ENCODE measurements at places on chromosomes 12 and 14. TPM values are rescaled to one million over a fixed set of nuclear protein-coding genes. Genes with fewer than 3 reads are reported as not detected.

Gene PRB2
- not detected for total RNA-seq

Gene TAS2R7
- total RNA-seq = not detected

Gene RNF212B
- not detected for total RNA-seq

Gene EIF2S3B
- 0.45 TPM for total RNA-seq

Gene MMP19
- not detected for total RNA-seq

Gene PHLDA1
- total RNA-seq = 62.0 TPM

Gene ERP27
- total RNA-seq = 3.7 TPM

Gene RBP5
- not detected for total RNA-seq

Gene NEUROD4
- not detected for total RNA-seq

Gene PZP
- not detected for total RNA-seq

Gene MDGA2
- total RNA-seq = not detected

Gene BCL2L2
- 17.5 TPM for total RNA-seq

Gene POTEG
- not detected for total RNA-seq

Gene EID3
- 9.0 TPM for total RNA-seq

Gene IGFBP6
- not detected for total RNA-seq

Gene SAMD15
- 0.50 TPM for total RNA-seq

Gene OR6C2
- total RNA-seq = not detected

Gene NKX2-1
- not detected for total RNA-seq

Gene PLEKHG7
- not detected for total RNA-seq

Gene KRT6C
- total RNA-seq = not detected

Gene KRT73
- total RNA-seq = not detected

Gene SERPINA12
- not detected for total RNA-seq

Gene PSEN1
- total RNA-seq = 39.5 TPM

Gene KLRC4
- 5.4 TPM for total RNA-seq

Gene MYG1
- 72.9 TPM for total RNA-seq
